ENCODE measurements at places on chromosomes 5 and 9.

DNA sequence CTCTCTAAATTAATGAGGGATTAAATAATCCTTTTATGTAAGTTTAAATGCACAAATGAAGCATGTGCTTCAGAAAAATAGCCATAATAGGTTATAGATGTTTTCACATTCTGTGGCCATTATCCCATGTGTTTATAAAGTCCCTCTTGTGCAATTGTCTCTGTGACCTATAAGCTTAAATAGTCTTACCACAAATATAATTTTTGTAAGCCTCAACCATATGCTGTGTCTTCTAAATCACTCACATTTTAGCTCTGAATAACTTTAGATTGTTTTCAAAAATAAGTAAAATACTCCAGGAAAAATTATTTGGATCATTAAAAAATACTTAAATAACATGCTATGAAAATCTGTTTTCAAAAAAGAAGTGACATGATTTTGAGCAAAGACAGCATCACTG lies 1894.7 kb downstream of the MAT2B start:
- no peak for DNase-seq

- DNase-seq = no peak
Observed at GRCh38 chr9:131713016-131713415, 26.9 kb downstream of the RAPGEF1 start.

DNA sequence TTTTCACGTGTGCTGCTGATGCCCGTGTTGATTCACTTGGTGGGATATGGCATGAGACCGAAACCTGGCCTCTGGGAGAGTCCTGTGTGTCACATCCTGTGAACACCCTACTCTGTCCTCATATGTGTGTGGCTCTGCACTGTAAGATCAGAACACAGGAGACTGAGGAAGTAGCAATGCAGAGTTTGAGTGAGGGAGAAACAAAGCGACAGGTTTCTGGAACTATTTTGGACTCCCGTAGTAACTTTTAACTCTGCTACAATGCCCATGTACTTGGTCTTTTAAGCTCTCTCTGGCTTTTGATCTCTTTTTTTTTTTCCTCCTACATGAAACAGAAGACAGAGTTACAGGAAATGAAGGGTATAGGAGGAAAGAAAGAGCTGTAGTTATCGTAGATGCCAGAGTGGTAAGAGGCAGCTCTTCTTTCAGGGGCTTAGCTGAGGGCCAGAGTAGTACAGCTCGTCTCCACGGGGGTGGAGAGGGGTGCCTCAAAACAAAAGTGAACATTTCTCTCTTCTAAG lies 26.6 kb downstream of the GRAMD2B start:
- DNase-seq = peak; percentile 62

DNA sequence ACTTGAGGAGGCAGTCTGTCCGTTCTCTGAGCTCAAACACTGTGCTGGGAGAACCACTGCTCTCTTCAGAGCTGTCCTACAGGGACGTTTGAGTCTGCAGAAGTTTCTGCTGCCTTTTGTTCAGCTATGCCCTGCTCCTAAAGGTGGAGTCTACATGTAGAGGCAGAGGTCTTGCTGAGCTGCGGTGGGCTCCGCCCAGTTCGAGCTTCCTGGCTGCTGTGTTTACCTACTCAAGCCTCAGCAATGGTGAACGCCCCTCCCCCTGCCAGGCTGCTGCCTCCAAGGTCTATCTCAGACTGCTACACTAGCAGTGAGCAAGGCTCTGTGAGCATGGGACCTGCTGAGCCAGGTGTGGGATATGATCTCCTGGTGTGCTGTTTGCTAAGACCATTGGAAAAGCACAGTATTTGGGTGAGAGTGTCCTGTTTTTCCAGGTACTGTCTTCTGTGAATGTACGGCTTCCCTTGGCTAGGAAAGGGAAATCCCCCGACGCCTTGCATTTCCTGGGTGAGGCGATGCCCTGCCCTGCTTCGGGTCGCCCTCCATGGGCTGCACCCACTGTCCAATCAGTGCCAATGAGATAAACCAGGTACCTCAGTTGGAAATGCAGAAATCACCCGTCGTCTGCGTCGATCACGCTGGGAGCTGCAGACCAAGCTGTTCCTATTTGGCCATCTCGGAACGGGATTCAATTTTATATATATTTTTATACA lies 58.5 kb downstream of the CNTRL start:
- DNase-seq = peak; percentile 59

- no peak for DNase-seq
Observed at GRCh38 chr9:38313421-38313820, 79.1 kb upstream of the ALDH1B1 start.

DNA sequence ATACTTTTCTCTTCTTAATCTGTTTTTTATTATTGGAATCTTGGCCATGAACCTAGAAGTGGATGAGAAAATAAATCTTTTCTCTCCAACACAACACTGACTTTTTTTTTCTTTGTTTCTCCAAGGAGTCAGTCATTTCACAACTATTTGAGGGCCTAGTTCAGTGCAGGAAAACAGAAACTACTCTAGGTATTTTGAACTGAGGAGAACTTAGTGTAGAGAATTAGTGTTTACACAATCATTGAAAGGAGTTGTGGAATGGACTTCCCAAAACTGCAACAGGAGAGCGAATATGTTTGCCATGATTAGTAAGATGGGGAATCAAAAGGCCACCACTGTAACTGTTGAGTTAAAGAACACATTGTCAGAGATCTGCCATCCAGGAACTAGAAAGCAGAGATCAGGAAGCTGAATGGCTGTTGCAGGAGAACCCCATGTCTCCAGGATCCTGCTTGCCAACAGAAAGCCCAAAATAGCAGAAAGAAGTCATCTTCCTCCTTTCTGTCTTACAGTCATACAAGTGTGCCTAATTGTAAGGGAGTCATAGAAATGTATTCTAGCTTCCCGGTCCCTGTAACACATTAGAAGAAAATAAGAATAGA lies 20.3 kb upstream of the PCDH1 start:
- DNase-seq = no peak

DNA sequence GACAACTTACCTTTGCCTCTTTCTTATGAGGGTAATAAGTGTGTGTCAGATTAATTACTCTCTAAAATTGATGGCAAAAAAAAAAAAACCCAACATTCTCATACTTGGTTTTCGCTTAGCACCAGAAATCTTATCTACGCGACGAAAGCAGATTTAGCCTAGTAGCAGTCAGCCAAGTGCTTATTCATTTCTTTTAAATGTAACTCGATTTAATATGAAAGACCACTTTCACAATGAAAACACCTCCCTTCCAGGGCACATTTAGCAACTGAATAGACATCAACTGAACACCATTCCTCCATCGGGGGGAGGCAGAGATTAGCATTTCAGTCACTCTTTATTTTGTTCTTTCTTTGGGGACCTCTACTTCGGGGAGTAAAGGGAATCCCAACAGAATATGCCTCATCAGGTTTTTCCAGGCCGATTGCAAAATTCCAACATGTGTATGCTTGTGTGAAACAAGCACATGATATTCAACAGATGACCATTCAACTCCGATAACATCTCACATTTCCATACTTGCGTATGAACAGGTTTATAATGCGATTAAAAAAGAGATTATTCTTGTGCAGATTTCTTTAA lies 124.1 kb upstream of the RETREG1 start:
- no peak for DNase-seq

DNA sequence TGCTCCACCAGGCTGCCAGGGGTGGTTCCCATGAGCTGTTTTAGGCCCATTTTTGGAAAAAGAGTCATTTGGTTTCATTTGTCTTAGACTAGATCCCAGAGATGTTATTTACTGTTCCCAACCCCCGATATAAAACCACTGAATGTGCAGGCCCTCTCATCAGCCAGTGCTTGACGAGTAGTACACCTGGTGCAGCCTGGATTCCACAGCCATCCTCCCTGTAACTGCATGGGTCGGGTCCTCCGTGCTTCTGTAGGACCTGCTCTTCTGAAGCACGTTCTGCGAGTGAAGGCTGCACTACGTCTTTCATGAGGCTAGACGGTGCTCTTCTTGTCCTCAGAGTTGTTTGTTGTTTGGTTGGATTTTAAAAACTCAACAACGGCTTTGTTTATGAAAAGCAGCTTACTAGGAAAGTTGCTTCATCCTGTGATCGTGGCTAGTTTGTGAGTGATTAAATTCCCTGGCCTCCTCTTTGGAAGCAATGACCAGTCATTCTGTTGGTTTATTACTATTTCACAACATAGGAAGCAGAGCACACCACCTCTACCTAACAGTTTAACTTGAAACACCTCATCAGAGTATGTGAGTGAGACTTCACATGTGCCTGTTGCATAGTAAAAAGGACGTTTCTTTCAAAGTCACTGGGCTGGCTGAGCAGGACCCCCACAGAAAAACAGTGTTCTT lies 135.2 kb downstream of the AOPEP start:
- DNase-seq = no peak

DNA sequence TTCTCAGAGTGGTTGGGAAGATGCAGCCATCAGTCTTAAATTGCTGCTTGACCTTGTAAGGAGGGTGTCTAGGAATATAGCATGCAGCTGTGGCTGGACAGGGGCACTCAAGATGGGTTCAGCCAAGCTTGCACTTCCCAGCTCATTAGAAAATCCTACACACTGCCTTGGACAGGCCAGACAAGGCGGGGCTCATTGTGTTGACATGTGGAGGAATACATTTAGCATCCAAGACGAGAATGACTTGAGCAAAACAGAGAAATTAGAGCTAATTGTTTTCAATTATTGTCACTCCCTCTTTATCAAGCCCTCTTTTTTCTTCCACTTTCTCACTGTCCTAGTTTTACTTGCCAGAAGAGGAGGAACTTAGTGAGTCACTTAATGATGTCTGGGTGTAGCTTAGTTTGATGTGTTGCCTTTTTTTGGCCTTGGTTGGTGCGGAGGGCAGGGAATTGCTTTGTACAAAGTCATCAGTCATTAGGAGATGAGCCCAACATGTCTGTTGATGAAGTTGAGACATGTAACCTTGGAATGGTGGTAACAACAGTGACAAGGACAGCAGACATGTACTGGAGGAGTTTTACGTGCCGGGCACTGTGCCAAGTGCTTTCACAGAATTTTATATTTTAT lies 1219.3 kb upstream of the WWC1 start:
- no peak for DNase-seq

DNA sequence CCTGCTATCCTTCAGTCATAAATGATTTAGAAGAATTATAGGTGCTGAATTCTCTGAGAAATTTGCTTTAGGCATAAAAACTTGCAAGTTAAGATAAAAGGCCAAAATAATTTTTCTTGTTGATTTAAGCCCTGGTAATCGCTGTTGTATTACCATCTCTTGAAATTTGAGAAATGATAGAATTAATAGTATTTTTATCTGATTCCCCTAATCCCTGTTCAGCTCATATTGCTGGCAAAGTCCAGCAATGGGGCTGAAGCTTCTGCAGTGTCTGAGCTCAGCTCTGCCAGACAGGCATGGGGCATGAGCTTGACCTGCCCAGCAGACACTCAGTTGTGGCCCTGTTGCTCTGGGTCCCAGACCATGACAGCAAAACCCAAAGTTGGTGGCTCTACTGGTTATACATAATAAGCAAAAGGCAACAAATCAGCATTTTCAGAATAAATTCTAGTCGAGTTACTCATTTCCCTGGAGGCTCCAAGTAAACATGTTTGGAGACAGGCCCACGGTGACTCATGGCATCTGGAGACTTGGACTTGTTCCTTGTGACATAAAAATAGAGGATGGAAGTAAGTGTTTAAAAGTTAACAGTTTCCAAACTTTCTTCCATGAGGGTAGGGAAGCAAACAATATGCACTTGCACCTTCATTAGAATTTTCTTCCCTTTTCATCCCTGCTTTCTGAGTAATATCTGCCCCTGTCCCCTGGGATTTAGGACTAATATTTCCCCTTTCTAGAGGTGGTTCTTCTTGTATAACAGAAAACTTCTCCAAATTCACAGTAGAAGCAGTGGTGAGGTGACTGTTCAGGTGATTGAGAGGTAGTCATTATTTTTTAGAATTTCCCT lies 60.2 kb upstream of the SLC2A8 start:
- DNase-seq = no peak

GRCh38 chr9:133876836-133877235 lies 115.3 kb downstream of the VAV2 start:
- no peak for DNase-seq

- DNase-seq = no peak
Observed at GRCh38 chr5:139640421-139641115, 7.6 kb upstream of the CXXC5 start.

DNA sequence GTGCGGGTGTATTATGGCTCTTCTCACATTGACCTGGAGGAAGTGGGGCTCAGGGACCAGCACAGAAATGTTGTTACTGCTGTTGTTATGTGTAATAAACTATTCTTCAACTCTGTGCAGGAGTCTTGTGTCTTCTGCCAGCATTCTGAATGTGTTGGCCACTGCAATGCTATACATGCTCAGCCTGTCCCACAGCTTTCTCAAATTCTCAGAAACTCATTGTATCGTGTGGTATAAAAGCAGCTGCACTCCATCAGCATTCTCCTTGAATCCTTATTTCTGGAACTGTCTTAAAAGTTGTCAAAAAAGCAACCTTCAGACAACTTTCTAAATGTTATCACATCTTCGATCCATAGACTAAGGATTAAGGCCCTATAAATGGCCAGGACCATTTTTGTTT lies 72.0 kb downstream of the ZNF474 start:
- DNase-seq = no peak

DNA sequence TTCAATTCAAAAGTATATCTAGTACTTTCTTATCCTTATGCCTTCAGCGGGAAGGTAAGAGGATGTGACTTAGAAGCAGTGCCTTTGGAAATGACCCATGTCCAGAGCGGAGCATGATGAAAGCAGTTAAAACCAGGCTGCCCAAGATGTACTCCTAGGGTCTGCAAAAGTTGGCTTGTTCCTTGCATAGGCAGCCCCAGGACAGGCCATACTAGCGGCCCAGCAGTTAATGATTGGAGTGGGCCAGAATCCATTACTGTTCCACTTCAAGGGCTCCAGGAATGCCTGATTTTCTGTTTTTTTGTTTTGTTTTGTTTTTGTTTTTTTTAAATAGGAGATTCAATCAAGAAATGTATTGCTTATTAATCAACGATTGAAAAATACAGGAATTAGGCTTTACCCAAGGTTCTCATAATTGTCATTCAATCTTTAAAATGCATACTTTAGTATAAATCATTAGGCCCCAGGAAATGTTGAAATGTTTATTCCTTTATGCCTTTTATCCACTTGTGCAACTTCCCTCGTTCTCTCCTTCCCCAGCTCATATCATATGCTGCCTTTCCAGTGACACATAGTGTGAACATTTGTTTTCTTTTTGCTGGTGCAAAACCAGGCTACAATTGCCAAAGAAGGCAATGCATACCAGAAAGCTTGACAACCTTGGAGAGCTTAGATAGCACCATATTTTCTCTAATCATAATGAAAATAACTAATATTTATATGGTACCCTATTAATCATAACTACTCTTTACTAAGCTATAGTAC lies 190.8 kb downstream of the ARHGEF28 start:
- no peak for DNase-seq

DNA sequence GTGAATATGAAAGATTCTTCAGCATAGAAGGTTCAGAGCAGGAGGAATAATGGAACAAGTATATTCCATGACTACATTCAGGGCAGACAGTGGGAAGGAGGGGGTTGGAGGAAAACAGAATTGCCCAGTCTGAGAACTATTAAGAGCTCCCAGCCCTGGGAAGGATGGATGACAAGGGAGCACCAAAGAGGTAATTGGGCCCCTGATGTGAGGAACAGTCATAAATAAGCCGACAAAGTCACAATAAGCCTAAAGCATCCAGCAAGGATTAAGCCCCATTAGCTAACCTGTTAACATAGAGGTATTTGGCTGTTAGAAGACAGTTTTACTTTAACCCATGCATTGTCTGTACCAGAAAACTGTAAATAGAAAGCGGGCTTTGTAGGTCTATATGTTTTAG lies 348.7 kb upstream of the SEMA6A start:
- no peak for DNase-seq

- no peak for DNase-seq
Observed at GRCh38 chr5:110951373-110951791, 120.1 kb upstream of the TSLP start.
